ENCODE measurements at places on chromosomes 12 and 14. TPM values are rescaled to one million over a fixed set of nuclear protein-coding genes. Genes with fewer than 3 reads are reported as not detected.

Gene PLEKHH1
- total RNA-seq = 0.94 TPM

Gene FITM1
- not detected for total RNA-seq

Gene ACRBP
- not detected for total RNA-seq

Gene PTPN11
- 63.9 TPM for total RNA-seq

Gene DUSP6
- total RNA-seq = 2.7 TPM

Gene C1S
- 88.1 TPM for total RNA-seq

Gene RD3L
- total RNA-seq = not detected

Gene APOLD1
- 2.7 TPM for total RNA-seq
